ENCODE measurements at places on chromosomes 5 and 9. TPM values are rescaled to one million over a fixed set of nuclear protein-coding genes. Genes with fewer than 3 reads are reported as not detected.

- no peak for ATAC-seq
These were observed 34.1 kb downstream of the ACOT12 start for GRCh38 chr5:81359881-81360280.

- no peak for ATAC-seq
These were observed 98.8 kb upstream of the NR5A1 start for GRCh38 chr9:124606027-124606426.

DNA sequence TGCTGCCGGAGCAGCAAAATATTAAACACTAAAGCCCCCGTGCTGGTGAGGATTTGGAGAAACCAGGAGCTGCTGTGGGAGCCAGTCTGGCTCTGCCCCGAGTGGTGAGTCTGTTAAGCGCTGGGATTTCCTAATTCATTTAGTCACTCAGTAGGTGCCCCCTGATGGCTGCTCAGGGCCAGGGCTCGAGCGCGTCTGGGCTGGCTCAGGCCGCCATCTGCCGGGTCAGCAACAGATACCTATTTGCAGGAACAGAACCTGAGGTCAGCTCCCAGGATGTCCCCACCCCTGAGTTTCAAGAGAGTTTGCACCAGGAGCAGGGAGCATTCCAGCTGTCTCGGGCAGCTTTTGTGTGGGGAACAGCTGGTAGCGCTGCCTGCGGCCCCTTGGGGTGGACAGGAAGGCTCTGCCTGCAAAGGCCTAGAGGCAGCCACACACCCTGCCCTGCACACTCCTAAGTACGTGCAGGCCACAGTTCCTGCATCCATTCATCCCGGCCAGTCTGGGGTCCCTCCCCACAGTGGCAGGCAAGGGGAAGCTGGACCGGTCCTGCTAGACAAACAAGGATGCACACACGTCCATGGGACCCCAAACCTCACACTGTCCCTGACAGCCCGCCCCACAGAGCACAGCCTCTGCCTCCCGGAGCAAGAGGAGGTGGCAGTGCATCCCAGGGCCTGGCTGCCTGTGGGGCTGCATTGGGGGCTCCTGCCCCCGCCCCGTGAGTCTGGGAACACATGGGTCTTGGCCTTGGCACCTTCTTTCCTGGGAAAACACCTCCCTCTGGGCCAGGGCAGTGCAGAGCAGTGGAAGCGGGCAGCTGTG, 83.7 kb downstream of the ADAMTS2 start:
- no peak for ATAC-seq

DNA sequence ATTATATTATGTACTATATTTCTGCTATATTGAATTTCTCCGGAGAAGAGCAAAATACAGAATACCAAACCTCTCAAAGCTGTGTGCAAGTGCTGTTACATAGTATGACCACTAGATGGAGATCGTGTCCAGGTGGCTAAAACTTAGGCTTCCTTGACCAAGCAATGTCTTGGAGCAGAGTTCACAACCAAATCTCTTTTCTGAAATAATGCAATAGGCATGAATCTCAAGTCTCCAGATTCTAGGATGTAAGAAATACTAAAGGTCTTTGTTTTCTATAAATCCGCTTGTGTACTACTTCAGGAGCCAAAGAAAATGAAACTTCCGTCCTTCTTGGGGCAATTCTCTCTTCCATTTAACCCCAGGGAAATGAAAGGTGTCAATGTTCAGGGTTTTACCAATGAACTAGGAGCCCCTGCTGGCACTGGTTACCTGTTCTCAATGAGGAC, 181.5 kb upstream of the RAI14 start:
- peak; percentile 78 for ATAC-seq

GRCh38 chr5:126936775-126937418, 93.5 kb downstream of the MARCHF3 start:
- ATAC-seq, result no peak

DNA sequence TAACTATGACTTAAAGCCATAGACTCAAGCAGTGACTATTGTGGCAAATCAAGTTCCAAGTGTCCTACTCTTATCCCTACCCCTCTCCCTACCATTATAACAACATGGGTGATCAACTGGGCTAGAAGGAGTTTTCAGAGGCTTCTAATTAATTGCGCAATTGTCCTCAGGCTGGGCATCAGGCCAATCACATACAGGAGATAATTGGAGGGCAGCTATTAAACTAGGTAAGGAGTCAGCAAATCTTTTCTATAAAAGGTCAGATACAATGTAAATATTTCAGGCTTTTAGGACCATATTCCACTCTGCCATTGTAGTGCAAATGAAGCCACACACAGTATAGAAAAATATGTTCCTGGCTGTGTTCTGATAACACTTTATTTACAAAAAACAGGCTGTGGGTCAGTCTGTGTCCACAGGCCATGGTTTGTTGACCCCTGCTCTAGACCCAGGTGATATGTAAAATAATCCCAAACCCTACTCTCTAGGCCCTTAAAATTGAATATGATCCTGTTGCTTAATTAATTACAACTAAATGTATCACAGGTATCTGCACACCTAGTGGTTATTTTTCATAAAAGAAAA, 141.4 kb upstream of the PIK3R1 start:
- no peak for ATAC-seq

DNA sequence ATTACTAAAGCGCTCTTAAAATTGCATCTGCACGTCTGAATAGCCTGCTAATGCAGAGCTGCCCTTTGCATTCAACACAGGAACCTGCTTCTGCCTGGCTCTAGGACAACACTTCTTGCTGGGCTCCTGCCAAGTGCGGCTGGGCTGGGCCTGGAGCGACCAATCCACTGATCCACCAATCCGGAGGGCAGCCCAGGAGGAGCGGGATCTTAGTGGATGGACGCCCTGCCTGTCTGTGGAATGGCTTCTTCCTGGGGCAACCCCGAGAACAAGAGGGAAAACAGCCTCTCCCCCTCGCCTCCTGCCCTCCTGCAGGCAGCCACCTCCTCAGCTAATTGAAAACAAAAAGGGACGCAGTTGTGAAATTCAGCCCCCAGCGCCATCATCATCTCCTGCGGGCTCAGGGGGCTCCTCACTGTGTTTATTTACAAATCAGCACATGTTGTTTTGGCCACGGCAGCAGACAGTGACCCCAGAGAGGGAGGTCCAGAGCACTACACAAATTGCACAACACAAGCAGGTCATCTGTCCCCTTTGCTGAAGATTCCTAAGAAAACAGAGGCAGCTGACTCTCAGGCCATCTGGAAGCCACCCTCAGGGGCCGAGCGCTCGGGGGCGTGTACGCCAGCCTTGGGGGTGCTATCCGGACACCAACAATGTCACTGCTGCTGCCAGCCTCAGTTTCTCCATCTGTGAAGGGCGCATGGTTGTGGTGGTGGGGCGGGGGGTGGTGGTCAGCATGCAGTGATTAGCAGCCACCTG, 57.3 kb downstream of the GADD45G start:
- ATAC-seq, result peak; percentile 87

- peak; percentile 37 for ATAC-seq
These were observed 420.9 kb downstream of the SPOCK1 start for GRCh38 chr5:137078171-137078665.

GRCh38 chr9:4084435-4084818, 215.4 kb downstream of the GLIS3 start:
- no peak for ATAC-seq

DNA sequence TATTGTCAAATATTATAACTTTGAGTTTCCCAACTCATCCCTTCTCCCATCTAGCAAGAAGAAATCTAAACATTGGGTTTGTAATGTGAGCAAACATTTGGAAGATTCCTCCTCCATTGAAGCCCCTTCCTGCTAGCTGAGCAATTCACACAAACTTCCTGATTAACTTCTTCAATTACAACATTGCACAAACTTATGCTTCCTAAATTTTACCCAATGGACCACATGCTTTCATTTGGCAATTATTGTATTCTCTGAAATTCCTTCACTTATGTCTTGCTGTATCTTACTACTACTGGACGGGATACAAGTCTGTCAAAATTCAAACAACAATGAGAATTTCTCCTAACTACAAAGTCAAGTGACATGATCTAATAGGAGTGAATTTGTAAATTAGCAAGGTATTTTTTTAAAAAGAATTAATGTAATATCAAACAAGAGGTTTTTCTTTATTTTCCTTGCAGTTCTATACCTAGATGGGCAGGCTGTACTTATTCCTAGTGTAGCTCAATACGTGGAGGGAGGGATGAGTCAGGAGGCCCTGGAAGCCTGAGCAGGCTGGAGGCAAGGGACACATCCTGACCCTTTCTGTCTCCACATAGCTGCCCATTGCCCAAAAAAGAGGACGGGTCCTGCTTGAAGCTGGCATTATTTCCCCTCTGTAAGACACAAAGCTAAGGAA, 11.8 kb upstream of the IFNW1 start:
- ATAC-seq, result no peak

GRCh38 chr5:56647099-56647850, 168.1 kb upstream of the MAP3K1 start:
- no peak for ATAC-seq

DNA sequence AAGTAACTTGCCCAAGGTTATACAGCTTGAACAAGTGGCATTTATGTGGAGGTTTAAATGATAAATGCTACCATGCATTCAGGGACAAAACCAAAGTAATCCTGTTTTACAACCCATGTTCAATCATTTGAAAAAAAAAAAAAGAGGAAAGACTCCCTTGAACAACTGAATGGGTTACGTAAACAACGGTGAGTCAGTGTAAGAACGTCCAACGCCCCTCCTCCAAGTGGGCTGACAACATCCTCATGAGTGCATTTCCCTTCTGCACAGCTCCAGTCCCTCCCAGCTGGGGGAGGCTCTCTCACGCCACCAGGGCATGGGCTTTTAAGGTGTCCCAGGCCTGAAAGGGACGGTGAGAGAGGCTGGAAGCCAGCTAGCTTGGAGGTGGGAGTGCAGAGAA, 90.0 kb downstream of the PRRT1B start:
- peak; percentile 92 for ATAC-seq

DNA sequence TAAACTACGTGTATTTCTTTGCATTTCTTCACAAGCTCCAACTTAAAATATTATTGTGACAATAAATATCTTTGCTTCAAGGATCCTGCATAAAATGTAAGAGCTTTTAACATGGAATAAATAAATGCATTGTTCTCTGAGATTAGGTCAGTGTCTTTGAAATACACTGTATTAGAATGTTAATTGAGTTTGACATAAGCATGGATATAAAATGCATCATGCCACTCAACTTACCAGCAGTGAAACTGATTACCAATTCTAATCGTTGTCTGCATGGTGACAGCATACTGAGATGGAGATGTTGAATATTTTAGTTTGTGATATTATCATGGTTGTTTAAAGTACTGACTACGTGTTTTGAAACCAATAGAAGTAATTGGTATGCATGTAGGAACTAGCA, 555.3 kb upstream of the ZNF608 start:
- ATAC-seq, result no peak

DNA sequence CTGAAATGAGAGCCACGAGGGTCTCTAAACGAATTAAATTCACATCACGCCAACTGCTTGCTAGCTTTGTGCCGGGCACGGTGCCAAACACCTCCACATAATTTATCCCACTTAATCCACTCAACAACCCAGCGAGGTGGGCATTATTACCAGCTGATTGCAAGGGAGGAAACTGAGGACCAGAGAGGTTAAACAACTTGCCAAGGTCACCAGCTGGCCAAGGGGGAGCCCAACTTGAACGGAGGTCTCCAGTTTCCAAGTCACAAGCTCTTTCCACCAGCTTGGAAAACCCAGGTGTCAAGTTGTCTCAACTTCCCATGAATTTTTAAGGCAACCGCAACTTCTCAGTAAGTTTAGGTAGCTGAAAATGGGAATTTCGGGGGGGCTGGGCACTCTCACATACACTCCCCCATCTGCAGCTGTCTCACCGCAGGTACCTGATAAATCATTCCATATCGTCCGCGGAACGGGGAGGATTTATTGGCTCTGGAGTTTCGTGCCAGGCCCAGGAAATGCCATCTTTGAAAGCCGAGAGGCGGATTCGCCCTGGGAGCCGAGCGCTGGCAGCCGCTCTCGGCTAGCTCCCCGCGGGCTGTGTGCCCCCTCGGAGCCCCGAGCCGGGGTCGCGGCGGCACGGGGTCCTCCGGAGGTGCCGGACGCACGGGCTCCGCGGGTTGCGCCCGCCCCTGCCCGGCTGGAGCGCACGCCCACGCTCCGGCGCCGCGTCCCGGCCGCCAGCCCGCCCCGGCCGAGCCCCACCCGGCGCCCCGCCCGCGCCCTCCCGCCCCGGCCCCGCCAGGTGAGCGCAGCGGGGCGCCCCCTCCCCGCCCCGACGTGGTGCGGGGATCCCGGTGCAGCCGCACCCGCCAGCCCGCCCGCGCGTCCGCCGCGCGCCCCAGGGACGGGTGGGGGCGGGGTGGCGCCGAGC, 617 bp downstream of the PTPN3 start:
- peak; percentile 32 for ATAC-seq

GRCh38 chr5:112907166-112907631, 14.8 kb downstream of the REEP5 start:
- no peak for ATAC-seq

DNA sequence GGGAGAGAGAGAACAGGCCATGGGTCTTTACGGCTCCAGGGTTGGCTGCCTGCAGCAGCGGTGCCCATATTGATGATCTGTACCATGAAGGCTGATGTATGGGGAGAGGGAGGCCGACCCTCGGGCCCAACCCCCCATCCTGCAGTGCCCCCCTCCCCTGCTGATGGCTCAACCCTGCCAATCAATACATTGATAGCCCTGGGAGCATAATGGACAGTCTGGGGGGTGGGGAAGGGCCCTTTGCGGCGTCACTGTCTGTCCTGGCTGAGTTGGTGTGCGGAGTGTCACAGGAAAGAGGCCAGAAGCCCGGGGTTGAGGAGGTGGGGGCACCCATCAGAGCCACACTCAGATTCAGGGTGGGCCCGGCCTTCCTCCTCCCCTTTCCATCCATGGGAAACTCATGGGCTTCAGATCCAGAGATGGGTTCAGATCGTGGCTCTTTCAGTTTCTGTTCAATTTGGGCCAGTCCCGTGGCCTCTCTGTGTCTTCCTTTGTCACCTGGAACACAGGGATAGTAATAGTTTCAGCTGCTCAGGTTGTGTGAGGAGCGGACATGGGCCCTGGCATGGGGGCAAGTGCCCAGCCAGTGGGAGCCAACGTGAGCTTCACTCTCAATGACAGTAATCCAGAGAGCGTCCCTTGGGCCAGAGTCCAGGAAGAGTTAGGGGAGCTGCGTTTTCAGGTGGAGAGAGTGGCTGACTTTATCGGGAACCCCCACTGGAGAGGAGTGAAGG, 9.5 kb downstream of the FGF18 start:
- ATAC-seq, result no peak

DNA sequence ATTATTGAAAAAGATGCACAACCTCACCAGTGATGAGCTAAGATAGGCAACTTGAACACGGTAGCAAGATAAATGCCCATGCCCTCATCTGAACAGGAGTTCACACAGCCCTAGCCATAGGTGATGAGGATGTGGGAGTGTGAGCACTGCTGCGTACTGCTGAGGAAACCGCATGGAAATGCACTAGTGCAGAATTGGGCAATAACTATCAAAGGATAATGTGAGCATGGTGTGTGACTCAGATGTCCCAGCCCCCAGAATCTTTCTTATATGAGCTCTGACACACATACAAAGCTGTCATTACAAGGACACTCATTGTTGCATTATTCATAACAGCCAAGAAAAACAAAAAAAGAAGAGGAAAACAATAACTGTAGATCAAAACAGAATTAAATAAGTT, 521.2 kb downstream of the IRX1 start:
- ATAC-seq, result no peak

Gene GZMA
- total RNA-seq, result 0.36 TPM

Gene OR1Q1
- total RNA-seq, result not detected

Gene CDH6
- 0.60 TPM for total RNA-seq

Gene CCNI2
- not detected for total RNA-seq

Gene ASPN
- total RNA-seq, result 0.36 TPM

Gene GARIN3
- not detected for total RNA-seq

Gene GFRA3
- total RNA-seq, result not detected

Gene TGFBI
- total RNA-seq, result 13.4 TPM

All from esophagus mucosa (tissue), 1 donor.